ENCODE measurements at places on chromosomes 1 and 21. TPM values are rescaled to one million over a fixed set of nuclear protein-coding genes. Genes with fewer than 3 reads are reported as not detected.

The TMEM59 gene
- total RNA-seq, result 248 TPM

GRCh38 chr1:203202431-203203245 is 16.1 kb upstream of the CHI3L1 start:
- peak; percentile 59 for DNase-seq

The PHACTR4 gene
- 9.1 TPM for total RNA-seq

GRCh38 chr1:235287208-235287882 is 40.6 kb downstream of the ARID4B start:
- DNase-seq, result no peak

Measured in gastrocnemius medialis (tissue), 4 donors.